Astrocyte of the spinal cord (primary cell): ENCODE measurements at places on chromosomes 5 and 9.
A peak's percentile ranks its signal among the peaks of the same experiment; 100 is the strongest.

DNA sequence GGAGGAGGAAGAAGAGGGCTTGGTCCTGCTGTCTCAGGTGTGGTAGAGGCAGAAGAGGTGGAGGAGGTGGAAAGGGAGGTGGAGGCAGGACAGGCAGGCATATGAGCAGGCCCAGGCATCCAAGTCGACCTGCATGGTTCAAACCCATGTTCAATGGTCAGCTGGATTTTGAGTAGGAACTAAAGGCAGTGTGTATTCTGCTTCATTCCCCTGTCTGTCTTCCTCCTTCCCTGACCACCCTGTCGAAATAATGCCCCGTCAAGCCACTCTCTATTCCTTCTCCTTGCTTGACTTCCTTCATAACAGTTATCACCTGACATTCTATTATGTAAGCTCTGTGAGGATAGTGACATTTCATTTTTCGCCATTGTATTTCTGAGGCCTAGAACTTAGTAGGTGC is 34.8 kb downstream of the ATP6V0E1 start:
- no peak for DNase-seq

- peak; percentile 76 for DNase-seq
Observed at GRCh38 chr9:81538890-81539289, 150.5 kb downstream of the TLE1 start.

DNA sequence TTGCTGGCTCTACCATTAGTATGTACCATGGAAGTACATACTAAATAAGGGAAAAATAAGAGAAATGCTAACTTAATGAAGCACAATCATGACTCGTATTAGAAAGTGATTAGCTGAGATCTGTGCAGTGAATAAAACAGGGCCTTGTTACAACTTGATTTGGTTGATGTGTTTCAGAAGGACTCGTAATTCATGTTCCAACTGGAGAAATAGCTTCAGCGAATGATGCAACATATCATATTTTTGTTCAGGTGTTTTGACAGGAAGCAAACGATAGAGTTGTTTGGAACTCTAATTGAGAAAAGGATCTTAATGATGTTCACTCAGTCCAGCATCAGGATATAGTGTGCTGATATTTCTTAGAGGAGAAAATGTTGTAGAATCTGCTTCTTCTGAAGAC is 474.6 kb upstream of the WWC1 start:
- DNase-seq, result no peak

GRCh38 chr9:135303280-135303647 is 176.3 kb upstream of the PPP1R26 start:
- no peak for DNase-seq

DNA sequence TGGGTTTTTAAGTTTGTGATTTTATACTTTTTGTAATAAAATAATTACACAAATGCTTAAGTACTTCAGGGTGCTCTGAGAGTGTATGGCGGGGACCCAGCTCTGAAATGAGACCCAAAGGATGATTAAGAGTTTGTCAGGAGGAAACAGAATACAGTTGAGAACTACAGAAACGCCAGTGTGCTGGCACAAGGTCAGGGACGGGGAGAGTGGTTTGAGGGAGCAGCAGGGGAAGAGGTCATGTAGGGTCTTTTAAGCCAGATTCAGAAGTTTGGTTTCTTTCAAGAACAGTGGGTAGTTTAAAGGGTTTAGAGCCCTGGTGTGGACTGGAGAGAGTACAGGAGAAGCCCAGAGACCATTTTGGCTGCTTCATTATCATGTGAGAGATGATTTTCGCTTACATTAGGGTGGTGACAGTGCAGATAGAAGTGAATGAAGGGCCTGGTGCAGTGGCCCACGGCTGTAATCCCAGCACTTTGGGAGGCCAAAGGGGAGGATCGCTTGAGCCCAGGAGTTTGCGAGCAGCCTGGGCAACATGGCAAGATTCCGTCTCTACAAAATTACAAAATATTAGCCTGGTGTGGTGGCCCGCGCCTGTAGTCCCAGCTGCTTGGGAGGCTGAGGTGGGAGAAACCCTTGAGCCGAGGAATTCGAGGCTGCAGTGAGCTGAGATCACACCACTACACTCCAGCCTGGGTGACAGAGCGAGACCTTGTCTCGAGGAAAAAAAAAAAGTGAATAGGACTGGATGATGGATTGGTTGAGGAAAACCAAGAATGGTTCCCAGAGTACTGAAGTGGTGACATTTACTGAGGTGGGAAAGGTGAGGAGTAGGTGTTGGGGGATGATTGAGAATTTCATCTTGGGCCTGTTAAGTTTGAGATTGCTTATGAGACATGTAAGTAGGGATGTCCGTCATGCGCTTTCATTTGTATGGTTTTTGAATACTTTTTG is 1.4 kb upstream of the ETF1 start:
- DNase-seq, result peak; percentile 45

GRCh38 chr9:113621309-113621791 is 157.8 kb downstream of the RGS3 start:
- peak; percentile 94 for DNase-seq

DNA sequence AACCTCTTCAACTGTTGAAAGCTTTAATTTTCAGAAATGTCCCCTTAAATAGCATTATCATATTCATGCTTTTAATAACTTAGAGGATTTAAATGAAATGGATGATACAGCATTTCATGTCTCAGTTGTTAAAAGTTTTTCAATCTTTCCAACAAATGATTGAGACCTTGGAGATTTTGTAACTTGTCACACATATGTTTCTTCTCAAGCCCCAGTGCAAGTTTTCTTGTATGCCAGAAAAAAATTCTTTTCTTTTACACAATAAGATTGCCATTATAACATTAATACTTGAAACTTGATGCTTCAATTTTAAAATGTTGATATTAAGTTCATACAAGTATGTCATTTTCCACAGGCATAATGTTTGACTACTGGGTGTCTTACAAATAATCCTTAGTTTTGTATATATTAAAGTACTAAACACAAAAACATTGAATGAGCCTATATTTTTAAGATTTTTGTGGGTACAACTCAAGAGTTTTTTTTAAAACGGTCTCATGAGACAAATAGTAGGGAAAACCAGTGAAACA is 124.5 kb downstream of the AGTPBP1 start:
- no peak for DNase-seq
